ENCODE measurements at places on chromosomes 5 and 9.

GRCh38 chr5:41410307-41410706 is 100.1 kb downstream of the PLCXD3 start:
- DNase-seq = no peak

- no peak for DNase-seq
These were observed 117.4 kb downstream of the WNK2 start for GRCh38 chr9:93301291-93301811.

GRCh38 chr5:79143684-79144379 is 32.2 kb downstream of the BHMT start:
- no peak for DNase-seq

GRCh38 chr9:3936520-3937235 is 363.2 kb downstream of the GLIS3 start:
- DNase-seq = no peak

GRCh38 chr5:64836190-64836755 is 67.5 kb downstream of the CWC27 start:
- no peak for DNase-seq

- no peak for DNase-seq
These were observed 4.3 kb upstream of the IFNK start for GRCh38 chr9:27519466-27520465.

DNA sequence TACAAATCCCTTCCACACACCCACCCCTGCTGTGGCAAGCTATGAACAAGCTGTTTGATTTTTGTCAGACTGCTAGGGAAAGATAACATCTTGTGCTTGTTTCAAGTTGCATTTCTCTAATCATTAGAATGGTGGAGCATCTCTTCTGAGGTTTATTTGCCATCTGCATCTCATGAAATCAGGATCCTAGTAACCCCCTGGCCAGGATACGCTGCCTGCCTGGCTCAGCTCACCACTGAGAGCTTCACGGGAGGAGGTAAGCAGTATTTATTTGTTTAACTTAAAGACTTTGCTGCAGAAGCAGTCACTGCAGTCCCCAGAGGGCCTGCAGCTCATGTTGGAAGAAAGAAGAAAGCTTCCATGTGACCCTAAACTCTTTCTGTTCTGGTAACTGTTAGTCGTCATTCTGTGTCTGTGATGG is 83.3 kb upstream of the CXCL14 start:
- DNase-seq = no peak

- no peak for DNase-seq
These were observed 283.9 kb downstream of the SEC61B start for GRCh38 chr9:99505936-99506335.

DNA sequence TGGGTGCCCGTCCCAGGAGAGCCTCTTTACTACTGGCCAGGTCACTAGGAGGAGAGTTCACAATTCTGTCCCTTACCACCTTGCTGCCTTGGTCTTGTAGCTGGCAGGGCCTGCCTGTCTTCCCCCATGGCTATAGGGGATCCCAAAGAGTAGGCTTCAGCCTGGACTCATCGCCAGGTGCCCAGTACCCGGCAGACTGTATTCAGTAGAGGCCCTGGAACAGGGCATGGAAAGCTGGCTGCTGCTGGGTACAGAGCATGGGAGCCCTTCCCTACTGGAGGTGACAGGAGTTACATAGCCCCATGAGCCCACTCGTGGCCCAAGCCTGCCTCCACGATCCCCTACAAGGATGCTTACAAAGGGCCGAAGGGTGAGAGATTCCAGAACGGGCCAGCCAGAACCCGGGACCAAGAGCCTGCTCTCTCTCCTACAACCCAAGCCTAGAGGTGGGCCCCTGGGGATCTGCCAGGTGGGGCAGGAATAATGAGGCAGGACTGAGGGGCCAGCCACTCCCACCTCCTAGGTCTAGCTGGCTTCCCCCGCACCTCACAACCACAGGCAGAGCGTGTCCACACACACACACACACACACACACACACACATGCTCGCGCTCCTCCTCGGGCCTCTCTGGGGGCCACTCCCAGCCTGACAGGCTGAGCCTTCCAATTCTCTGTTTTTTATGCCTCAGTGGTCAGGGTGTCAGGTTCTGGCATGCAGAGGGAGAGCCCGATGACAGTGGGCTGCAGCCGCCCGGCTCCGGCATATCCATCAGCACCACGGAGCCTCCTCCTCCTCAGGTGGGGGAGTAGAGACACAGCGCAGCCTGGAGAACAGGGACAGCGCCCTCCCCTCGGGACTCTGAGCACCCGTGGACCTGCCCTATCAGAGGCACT is 186.0 kb downstream of the PAX5 start:
- no peak for DNase-seq

GRCh38 chr5:72110394-72111013 is 3.2 kb downstream of the MAP1B start:
- no peak for DNase-seq
